ENCODE measurements at places on chromosomes 6 and 20. TPM values are rescaled to one million over a fixed set of nuclear protein-coding genes. Genes with fewer than 3 reads are reported as not detected.

Gene PNLDC1
- 0.30 TPM for total RNA-seq

Gene DEFB124
- total RNA-seq, result not detected

Gene AKAP12
- total RNA-seq, result 0.52 TPM

Gene PPP1R16B
- total RNA-seq, result 67.4 TPM

Gene NOX3
- not detected for total RNA-seq

Gene PLCB4
- not detected for total RNA-seq

DNA sequence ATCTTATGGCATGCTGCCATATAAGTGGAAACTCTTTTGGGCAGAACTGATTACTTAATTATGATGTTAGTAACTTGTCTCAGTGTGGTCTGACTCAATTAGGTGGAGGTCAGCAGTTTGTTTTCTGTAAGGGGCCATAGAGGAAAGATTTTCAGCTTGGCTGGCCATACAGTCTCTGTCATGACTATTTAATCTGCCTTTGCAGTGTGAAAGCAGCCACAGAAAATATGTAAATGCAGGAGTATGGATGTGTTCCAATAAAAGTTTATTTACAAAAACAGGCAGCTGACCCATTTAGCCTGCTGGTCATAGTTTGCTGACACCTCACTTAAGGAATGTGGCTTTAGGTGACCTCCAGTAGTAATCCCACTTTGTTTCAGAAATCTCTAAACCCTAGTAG is 700.7 kb downstream of the EPM2A start:
- H3K4me1 ChIP-seq, result no peaks in the 10 kb centered on the region
- H3K4me3 ChIP-seq, result no peak overlapping the region
- no peak for DNase-seq

DNA sequence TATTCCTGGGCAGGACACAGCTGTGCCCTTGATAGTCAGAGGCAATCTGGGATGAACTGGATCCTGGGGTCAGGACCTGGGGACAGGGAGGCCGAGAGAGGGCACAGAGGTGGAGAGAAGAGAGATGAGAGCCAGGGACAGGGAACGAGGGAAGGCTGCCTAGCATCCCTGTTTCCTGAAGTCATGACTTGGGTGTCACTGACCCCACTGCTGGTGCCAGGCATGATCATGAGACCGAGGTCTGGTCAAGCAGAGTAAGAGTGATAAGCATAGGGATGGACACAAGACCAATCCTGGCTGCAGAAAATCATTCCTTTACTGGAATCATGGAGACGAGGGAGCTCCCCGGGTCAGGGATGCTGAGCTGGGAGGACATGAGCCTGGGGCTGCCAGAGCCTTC is 36.1 kb downstream of the FAM110A start:
- H3K4me1 ChIP-seq, result peaks cover 4% of the 10 kb centered on the region
- no peaks in the 10 kb centered on the region for H3K27me3 ChIP-seq
- DNase-seq, result no peak
- H3K4me3 ChIP-seq, result no peak overlapping the region
- no peak overlapping the region for H3K27ac ChIP-seq
- H3K36me3 ChIP-seq, result no peaks in the 10 kb centered on the region

DNA sequence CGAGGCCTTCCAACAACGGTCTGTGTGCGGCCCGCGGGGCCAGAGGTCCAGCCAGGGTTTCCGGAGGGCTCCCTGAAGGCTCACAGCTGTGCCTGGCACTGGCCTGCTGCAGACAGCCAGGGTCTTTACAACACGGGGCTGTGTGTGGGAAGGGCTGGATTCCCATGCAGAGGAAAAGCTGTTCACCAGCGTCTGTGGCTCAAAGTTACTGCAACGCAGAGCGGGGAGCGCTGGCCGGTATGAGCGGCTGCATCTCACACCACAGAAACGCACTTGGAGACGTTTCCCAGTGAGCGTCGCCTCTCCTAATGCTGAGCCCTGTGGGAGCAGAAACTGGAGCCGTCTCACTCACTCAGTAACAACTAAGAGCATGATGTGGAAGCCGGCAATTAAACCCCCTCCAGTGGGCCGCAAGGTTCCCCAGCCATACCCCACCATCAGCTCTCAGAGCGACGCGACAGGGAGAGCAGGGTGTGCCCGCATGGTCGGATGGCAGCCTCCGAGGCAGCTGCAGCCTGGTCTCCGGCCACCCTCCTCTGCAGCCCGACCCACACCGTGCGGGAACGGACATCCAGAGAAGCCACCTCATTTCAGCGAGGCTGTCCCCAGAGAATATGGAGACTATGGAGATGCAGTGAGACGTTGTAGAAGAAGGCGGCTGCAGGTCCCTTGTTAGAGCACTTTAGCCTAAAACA is 42.6 kb downstream of the DLL1 start:
- peaks cover under 1% of the 10 kb centered on the region for H3K27me3 ChIP-seq
- no peaks in the 10 kb centered on the region for H3K4me1 ChIP-seq
- H3K27ac ChIP-seq, result no peak overlapping the region
- H3K36me3 ChIP-seq, result no peaks in the 10 kb centered on the region
- DNase-seq, result no peak
- no peak overlapping the region for H3K4me3 ChIP-seq

DNA sequence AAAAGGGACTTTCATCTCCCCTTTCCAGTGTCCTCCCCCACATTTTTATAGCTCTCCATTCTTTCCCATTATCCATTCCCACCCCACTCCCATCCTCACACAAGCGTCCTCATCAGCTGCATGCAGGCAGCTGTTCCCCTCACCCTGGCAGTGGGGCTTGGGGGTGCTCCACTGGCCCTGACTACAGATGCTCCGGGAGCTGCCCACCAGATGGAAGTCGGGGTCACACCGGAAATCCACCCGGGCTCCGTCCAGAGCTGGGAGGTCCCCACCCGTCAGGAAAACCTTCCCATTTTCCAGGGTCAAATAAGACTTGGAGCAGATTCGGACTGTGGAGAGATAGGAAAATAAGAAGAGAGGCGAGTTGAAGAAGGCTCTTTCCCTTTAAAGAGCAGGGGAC is 2.7 kb downstream of the GABBR1 start:
- peaks cover 14% of the 10 kb centered on the region for H3K36me3 ChIP-seq
- peak overlapping the region; percentile 70 for H3K4me3 ChIP-seq
- peaks cover 22% of the 10 kb centered on the region for H3K27me3 ChIP-seq

- H3K4me1 ChIP-seq, result peaks cover 45% of the 10 kb centered on the region
- peak; percentile 63 for DNase-seq
- no peaks in the 10 kb centered on the region for H3K27me3 ChIP-seq
- peaks cover 8% of the 10 kb centered on the region for H3K36me3 ChIP-seq
- peak overlapping the region; percentile 27 for H3K27ac ChIP-seq
- no peak overlapping the region for H3K4me3 ChIP-seq
Observed at GRCh38 chr6:111533087-111533784, 50.2 kb upstream of the REV3L start.

DNA sequence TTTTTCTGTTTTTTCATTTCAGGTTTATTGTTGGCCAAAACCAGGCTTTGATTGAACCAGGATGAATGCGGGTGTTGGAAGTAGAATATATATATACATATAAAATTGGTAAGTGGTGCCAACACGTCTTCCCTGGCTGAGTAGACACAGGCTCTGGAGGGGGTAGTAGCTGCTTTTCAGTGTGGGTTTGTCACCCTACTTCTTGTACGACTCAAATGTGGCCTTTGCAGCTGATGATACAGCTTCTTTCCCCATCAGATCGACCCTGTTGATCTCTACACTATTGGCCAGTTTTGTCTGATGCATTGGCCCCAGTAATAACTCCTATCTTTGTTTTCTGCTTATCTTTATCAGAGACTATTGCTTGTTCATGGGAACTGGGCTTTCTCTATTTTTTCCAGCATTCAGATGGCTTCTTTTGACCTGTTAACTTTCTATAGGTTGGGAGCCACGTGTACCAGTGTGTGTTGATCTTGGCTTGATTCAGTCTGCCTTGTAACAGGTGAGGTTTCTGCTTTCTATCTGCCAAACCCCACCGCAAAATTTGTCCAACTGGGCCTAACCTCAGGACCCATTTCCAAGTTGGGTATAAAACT is 2.7 kb upstream of the ZNFX1 start:
- DNase-seq, result no peak
- H3K4me3 ChIP-seq, result peak overlapping the region; percentile 98
- H3K27me3 ChIP-seq, result no peaks in the 10 kb centered on the region

DNA sequence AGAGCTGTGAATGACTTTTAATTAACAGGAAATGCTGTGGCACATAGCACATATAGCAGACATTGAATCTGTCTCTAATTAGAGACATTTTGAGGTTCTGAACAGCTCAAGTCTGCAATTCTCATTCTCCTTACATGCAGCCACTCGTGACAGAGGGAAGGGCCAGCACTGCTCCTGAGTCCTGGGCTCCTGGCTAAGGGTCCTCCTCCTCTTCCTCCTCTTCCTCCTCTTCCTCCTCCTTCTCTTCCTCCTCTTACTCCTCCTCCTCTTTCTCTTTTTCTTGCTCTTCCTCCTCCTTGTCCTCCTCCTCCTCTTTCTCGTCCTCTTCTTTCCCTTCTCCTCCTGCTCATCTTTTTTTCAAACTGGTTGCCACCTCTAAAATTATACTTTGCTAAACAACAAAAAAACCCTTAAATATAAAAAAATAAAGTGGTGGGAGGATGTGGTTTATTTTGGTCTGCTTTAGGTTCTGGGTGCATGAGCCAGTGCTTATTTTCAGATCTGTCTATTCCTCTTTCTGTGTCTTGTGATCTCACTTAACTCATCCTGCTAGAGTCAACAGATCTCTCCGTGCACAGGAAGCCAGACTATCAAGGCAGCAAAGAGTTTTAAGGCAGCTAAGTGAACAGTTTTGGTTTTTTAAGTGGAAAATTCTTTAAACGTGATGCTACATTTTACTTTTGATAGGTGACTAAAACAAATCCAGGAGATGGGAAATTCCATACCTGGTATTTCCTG is 159.3 kb downstream of the CD83 start:
- H3K27ac ChIP-seq, result peak overlapping the region; percentile 96
- peaks cover 58% of the 10 kb centered on the region for H3K4me1 ChIP-seq
- H3K27me3 ChIP-seq, result no peaks in the 10 kb centered on the region
- peak; percentile 68 for DNase-seq
- H3K4me3 ChIP-seq, result peak overlapping the region; percentile 30
- H3K36me3 ChIP-seq, result peaks cover 12% of the 10 kb centered on the region

DNA sequence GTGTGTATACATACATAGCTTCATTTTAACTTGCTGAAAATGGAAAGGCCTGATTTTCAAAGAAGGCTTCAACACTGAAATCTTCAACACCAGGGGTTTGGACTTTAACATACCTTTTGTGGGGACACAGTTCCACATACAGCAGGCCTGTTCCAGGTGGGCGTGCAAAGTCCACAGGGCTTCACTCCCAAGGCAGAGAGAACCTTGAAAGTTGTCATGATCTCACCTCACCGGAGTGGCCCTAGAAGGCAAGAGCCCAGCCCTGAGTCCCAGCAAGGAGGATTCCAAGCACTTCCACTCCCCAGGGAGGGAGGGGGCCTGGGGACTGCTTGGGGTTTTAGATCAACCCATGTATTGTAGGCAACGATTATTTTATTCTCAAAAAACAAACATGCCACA is 47.2 kb downstream of the TMEM242 start:
- DNase-seq, result no peak
- H3K4me1 ChIP-seq, result peaks cover 8% of the 10 kb centered on the region
- no peak overlapping the region for H3K4me3 ChIP-seq
- no peaks in the 10 kb centered on the region for H3K27me3 ChIP-seq

- H3K4me3 ChIP-seq, result no peak overlapping the region
- H3K36me3 ChIP-seq, result no peaks in the 10 kb centered on the region
- H3K27me3 ChIP-seq, result peaks cover 2% of the 10 kb centered on the region
- H3K27ac ChIP-seq, result no peak overlapping the region
Observed at GRCh38 chr6:159257846-159258245, 88.6 kb downstream of the FNDC1 start.

DNA sequence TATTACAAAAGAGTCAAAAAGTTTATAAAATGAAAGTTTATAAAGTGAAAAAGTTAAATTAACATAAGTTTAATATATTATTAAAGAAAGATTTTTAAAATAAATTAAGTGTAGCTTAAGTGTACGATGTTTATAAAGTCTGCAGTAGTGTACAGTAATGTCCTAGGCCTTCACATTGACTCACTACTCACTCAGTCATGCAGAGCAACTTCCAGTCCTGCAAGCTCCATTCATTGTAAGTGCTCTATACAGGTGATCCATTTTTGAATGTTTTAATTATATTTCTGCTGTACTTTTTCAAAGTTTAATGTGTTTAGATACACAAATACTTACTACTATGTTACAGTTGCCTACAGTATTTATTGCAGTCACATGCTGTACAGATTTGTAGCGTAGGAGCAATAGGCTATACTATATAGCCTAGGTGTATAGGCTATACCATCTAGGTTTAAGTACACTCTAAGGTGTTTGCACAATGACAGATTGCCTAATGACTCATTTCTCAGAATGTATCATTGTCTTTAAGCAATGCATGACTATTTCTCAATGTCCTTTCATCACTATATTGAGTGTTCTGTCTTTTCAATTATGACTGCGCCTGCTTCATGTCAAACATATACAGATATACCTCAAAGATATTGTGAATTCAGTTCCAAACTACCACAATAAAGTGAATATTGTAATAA is 1110.3 kb upstream of the MAP3K7 start:
- DNase-seq, result no peak
- H3K27ac ChIP-seq, result no peak overlapping the region
- no peaks in the 10 kb centered on the region for H3K27me3 ChIP-seq
- no peaks in the 10 kb centered on the region for H3K4me1 ChIP-seq
- no peaks in the 10 kb centered on the region for H3K36me3 ChIP-seq

DNA sequence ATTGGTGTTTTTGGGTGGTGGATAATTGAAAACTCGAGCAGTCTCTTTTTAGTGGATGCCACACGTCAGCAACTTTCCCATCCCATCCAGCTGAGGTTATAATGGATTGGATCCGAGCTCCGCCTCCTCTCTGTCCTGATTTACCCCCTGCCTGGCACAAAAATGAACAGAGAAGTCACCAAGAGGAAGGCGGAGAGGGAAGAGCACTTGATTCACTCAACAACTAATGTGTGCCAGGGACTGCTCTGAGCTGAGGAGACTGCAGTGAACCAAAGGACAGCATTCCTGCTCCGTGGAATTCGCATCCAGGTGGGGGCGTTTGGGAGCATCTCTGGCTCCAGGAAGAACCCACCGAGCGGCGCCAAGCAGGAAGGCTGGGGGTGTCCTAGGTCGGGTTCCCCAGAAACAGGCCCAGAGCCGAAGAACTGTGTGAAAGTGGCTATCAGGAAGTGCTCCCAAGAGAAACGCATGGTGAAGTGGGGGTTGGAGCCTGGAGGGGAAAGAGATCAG is 95.8 kb upstream of the NAA20 start:
- no peak for DNase-seq
- no peak overlapping the region for H3K27ac ChIP-seq
- H3K36me3 ChIP-seq, result no peaks in the 10 kb centered on the region
- peaks cover 4% of the 10 kb centered on the region for H3K27me3 ChIP-seq
- no peak overlapping the region for H3K4me3 ChIP-seq

- no peaks in the 10 kb centered on the region for H3K27me3 ChIP-seq
- H3K36me3 ChIP-seq, result no peaks in the 10 kb centered on the region
- peaks cover 7% of the 10 kb centered on the region for H3K4me1 ChIP-seq
- no peak for DNase-seq
- H3K4me3 ChIP-seq, result no peak overlapping the region
- H3K27ac ChIP-seq, result no peak overlapping the region
Observed at GRCh38 chr20:5039255-5039657, 37.9 kb upstream of the SLC23A2 start.
